T-helper 22 cell (primary cell): ENCODE measurements at places on chromosomes 13 and 19.
A peak's percentile ranks its signal among the peaks of the same experiment; 100 is the strongest.

DNA sequence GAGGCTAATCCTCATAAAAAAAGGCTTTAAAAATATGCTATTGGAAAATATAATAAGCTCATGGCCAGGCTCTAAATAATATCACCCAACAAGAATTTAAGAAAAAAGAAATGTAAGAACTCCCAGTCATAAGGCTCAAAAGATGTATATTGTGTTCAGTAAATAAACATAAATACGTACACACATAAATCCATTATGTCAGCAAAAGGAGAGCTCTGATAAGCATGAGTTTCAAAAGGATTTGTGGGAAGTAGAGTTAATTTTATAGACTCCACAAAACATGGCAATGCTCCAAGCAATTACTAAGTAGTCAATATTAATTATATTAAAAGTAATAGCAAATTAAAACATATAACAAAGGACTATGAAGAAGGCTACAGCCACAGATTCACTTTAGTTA is 37.3 kb upstream of the TRPC4 start:
- no peak for DNase-seq

DNA sequence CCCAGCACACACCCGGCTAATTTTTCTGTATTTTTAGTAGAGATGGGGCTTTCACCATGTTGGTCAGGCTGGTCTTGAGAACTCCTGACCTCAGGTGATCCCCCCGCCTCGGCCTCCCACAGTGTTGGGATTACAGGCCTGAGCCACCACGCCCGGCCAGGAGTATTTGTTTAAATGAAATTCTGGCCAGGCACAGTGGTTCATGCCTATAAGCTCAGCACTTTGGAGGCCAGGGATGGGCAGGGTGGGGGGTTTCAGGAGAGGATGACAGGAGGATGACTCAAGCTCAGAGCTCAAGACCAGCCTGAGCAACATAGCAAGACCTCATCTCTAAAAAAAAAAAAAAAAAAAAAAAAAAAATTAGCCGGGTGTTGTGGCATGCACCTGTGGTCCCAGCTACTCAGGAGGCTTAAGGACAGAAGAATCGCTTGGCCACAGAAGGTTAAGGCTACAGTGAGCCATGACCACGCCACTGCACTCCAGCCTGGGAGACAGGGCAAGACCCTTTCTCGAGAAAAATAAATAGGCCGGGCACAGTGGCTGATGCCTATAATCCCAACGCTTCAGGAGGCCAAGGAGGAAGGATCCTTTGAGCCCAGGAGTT is 8.2 kb upstream of the DHDH start:
- no peak for DNase-seq

DNA sequence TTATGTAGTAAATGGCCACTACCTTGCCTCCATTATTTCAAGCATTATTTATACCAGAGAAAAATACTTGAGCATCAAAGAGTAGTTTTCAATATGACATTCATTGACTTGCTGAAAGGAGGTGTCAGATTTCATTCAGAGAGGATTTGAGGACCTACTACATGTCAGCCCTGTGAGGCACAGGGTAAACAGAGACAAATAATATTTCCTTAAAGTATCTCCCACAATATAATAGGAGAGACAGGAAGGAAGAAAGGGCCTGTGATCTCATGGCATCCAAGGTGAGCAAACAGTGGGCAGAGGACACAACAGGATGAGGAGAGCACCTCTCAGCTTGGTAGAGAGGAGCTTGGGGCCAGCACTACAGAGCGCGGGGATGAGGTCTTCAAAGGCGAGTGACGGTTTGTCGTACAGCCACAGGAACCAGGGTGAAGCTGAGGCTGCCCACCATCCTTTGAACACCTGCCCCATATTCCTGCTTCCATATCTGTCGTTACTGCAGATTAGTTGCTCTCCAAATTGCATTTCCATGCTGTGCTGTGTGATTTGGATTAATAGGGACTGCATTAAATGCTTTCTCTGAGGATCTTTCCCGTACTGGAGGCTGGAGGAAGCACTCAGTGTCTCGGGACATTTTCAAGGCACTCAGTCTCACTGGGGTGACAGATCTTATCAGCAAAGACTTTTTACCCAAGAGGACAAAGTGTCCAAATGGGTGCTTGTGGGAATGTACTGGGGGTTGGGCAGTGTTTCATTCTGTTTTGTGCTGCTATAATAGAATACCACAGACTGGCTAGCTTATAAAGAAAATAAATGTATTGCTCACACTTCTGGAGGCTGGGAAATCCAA is 59.2 kb downstream of the GJA3 start:
- no peak for DNase-seq

GRCh38 chr19:35703343-35703742 is 1.0 kb upstream of the ZBTB32 start:
- DNase-seq, result no peak

DNA sequence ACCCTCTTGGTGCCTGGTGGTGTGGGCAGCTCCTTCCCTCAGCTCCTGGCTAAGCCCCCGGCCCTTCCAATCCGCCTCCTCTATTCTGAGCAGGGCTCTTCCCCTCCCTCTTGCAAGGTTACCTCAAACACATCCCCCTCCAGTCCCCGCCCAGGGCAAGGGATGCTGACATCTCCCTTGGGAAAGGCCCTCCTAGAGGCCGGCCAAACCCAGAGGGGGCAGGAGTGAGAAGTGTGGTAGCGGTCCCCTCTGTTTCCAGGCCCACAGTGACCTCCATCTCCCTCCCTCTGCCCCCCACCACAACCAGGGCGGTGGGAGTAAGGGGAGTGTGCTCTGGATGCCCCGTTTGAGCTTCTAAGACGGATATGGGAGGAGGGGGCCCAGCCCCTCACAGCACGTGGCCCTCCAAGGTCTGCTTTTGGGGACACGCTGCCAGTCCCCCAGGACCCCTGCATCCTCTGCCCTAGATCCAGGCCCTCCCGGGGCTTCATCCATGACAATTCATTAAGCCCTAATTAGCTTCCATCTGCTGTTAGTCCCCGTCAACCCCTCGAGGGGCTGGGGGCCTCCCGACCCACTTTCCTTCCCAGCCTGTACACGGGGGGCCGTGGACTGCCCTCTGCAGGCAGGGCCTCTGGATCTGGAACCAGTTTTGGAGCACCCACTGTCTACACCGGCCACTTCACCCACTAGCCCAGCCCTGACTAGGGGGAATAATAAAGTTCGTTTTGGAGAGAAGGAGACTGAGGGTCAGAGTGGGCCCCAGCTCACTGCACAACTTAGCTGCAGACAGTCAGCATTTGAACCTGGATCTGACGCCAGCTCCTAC is 2.3 kb downstream of the LINGO3 start:
- DNase-seq, result no peak

DNA sequence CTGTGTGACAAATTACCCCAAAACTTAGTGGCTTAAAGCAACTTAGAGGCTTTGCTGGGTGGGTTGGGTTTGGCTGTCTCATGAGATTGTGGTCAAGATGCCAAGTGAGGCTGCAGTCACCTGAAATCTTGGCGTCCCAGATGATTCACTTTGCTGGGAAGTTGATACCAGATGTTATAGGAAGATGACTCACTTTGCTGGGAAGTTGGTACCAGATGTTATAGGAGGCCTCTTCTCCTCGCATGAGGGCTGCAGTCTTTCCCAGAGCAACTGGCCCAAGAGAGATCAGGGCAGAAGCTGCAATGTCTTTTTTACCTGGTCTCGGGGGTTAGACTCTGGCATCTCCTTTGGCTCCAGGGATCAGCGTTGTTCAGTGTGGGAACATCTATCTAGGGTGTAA is 16.8 kb downstream of the TEX29 start:
- DNase-seq, result no peak

DNA sequence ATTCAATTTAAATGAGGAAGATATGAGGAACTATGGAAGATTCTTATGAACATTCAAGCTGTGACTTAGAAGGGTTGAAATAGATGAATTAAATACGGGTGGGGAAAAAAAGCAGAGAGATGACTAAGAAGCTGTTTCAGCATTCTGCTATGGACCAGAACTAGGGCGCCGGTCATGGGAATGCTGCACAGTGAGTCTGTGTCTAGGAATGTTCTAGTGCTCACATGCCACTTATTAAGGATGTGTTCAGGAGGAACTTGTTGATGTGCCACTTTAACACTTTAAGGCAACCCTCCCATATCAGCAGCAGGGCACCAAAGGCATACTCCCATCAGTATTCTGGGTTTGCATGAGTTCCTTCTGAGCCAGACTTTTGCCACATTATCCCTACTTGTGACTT is 152.1 kb downstream of the POSTN start:
- no peak for DNase-seq

- DNase-seq, result no peak
Observed at GRCh38 chr13:114145722-114146121, 13.3 kb upstream of the RASA3 start.

DNA sequence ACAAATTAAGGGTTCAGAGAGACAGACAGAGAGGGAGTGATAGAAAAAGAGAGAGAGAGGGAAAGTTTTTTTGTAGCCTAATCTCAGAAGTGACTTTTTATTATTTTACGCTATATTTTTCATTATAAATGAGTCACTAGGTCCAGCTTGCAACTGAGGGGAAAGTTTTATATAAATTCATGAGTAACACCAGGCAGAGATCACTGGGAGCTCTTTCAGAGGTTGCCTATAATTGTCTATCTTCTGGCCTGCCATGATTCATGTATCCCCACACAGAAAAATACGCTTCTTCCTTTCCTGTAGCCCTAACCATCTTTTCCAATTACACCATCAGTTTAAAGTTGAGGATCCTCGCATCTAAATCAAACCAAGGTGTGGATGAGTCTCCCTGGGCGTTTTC is 467.9 kb downstream of the SLITRK1 start:
- no peak for DNase-seq

DNA sequence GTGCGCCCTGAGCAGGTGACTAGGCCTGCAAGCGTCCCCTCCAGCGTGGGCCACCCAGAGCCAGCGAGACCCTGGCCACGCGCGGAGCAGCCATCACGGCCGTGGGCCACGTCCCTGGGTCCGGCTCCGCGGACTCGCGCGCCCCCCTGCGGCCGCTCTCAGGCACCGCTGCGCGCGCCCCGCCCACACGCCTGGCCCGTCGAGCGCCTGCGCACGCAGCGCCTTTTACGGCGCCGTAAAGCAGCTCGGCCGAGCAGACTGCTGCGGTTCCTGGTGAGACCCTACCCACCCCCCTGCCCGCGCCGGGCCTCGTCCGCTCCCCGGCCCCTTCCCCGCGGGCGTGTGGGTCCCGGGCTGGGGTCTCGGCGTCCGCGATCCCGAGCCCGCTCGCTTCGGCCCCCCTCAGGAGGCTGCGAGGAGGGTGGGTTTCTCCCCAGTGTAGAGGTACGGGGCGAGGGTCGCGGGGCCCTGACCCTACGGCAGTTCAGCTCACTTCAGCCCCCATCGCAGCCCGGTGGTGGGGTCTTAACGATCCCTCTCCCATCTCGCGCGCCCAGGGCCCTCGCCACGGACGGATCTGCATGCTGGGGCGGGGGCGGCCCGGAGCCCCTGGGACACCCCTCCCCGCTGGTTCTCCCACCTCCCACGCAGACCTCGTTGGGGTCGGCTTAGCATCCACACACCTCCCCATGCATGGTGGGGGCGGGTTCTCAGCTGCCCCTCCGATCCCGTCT is at the start of gene TRAPPC5:
TSS of gene TRAPPC5 (plus strand) at position 228 of the 734 bp plus-strand sequence. CDS start 1,421 bp downstream, outside the sequence.
- peak; percentile 71 for DNase-seq

DNA sequence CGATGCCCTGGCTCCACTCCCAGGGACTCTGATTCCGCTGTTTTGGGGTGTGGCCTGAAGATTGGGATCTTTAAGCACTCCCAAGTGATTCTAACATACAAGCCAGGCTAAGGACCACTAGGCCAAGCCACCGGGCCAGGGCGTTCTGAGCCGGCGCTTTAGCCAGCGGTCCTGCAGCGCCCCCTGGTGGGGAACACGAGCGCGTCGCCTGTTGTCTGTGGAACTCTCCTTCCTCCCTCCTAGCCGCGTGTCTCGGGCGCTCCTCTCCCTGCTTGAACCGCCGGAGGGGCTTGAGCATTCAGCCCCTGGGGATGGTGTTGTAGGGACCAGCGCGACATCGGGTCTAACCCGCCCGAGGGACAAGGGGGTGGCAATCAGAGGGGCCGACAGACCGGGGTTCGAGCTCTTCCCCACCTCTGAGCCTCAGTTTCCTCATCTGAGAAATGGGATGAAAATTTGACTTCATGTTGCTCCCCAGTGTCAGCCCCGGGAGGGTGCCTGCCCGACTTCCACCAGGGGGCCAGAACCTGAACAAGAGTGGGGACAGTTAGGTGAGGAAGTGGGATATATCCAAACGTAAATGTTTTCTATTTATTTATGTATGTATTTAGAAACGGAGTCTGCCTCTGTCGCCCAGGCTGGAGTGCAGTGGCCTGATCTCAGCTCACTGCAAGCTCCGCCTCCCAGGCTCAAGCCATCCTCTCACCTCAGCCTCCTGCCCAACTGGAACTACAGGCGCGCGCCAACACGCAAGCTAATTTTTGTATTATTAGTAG is 18.0 kb upstream of the PNMA8B start:
- peak; percentile 45 for DNase-seq

GRCh38 chr19:41945135-41945766 is 13.9 kb downstream of the RABAC1 start:
- DNase-seq, result peak; percentile 93

DNA sequence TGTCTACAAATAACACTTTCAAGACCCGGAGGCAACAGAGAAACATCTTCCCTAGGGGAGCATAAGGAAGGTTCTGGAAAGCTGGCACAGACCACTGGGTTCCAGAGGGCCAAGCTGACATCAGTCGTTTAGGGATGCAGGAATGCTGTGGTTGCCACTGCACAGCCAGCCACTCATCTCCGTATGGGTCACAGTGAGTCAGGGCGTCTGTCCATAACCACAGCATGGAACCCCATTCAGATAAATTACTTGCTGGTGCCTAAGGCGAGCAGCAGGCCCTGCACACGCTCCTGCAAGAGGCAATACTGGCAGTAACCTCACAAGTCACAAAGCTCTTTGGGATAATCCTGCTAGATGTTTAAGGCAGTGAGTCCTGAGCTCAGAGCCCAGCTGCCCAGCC is 140.9 kb upstream of the UBL3 start:
- no peak for DNase-seq

GRCh38 chr19:46840498-46840942 is 10.1 kb downstream of the AP2S1 start:
- DNase-seq, result peak; percentile 19

DNA sequence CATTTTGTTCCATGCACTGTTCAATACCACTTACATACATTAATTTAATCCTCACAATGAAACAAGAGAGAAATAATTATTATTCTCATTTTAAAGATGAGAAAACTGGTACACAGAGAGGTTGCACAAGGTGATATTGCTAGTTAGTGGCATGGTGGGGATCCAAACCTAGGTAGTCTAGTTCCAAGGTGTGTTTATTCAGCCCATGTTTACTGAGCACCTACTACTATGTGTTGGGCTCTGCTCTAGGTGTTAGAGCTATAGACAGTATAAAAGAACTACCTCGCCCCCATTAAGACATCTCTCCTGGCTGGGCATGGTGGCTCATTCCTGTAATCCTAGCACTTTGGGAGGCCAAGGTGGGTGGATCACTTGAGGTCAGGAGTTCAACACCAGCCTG is 3.2 kb upstream of the PMIS2 start:
- DNase-seq, result no peak
